Ovary (tissue), 10 donors: ENCODE measurements at places on chromosomes 7 and 10. TPM values are rescaled to one million over a fixed set of nuclear protein-coding genes. Genes with fewer than 3 reads are reported as not detected.

DNA sequence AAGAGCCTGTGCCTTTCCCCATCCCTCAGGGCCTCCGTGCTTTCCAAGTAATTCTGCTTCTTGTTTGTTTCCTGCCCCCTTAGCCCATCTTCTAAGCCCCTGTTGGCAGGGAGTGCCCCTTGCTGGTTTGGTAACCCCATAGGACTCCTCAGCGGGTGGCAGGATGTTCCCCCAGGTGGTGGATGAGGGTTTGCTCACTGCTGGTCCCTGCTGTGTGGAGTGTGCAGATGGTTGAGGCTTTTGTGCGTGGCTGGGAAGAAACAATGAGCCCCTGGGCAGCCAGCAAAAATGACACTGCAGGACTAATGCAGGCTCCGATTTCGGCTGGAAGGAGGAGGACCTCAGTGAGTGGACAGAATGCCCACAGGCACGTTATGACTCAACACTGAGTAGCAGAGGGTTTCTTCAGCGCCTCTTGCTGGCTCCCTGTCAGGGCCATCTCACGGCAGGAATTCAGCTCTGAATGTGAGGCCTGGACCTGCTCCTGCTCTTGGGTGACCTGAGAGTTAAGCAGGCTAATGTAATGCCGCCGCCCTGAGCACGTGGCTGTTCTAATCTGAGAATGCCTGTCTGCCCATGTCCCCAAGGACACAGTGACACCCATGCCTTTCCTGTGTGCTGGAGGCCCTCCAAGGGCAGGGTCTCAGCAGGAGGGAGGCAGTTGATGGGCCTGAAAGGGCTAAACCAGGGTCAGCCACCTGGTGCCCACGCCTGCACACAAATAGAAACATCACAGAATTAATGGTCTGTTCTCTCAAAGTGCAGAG is 16.6 kb downstream of the BAG3 start:
- H3K4me1 ChIP-seq = peaks cover 20% of the 10 kb centered on the region
- peak; percentile 67 for DNase-seq

DNA sequence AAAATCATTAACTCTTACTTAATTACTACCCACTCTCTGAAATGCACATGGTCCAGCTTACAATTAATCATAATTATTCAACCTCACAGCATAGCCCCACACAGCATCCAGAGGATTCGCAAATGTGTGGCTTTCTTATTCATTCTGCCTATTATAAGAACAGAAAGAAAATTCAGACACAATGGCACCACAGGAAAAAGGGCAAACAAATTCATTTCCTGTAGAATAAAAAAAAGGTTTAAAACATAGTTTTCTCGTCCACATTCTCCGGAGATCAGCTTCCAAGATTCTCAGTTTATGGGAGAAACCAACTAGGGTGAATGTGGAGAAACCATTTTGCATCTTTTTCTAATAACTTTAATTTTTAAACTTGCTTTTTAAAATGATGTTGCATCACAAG is 201.6 kb downstream of the PARD3 start:
- no peaks in the 10 kb centered on the region for H3K27me3 ChIP-seq
- peaks cover 1% of the 10 kb centered on the region for H3K4me1 ChIP-seq
- H3K36me3 ChIP-seq = no peaks in the 10 kb centered on the region
- DNase-seq = no peak
- H3K27ac ChIP-seq = no peak overlapping the region
- no peak overlapping the region for H3K4me3 ChIP-seq

GRCh38 chr10:91017198-91017597 is 96.3 kb upstream of the ANKRD1 start:
- no peak for DNase-seq
- no peak overlapping the region for H3K4me3 ChIP-seq
- H3K4me1 ChIP-seq = peaks cover 2% of the 10 kb centered on the region
- no peak overlapping the region for H3K27ac ChIP-seq

GRCh38 chr7:116100626-116101025 is 70.1 kb upstream of the TFEC start:
- H3K36me3 ChIP-seq = no peaks in the 10 kb centered on the region
- no peaks in the 10 kb centered on the region for H3K27me3 ChIP-seq
- H3K4me3 ChIP-seq = no peak overlapping the region
- DNase-seq = no peak

DNA sequence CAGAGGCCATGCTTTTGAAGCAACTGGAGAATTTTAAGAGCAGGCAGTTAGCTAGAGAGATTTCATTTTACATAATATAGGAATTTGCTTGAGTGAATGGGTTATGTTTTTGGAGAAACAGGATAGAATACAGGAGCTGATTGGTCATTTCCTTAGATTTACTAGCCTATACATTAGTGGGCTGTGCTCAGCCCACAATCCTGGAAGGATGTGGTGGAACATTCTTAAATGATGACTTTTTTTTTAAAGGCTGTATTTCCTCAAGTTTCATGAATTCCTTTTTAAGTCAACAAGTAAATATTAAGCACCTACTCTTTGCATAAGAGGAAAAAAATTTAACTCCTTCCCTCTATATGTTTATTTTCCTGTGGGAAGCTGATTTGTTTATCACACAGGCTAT is 314.4 kb upstream of the BMPER start:
- no peak overlapping the region for H3K27ac ChIP-seq
- peaks cover 1% of the 10 kb centered on the region for H3K4me1 ChIP-seq
- no peak for DNase-seq
- H3K36me3 ChIP-seq = no peaks in the 10 kb centered on the region

DNA sequence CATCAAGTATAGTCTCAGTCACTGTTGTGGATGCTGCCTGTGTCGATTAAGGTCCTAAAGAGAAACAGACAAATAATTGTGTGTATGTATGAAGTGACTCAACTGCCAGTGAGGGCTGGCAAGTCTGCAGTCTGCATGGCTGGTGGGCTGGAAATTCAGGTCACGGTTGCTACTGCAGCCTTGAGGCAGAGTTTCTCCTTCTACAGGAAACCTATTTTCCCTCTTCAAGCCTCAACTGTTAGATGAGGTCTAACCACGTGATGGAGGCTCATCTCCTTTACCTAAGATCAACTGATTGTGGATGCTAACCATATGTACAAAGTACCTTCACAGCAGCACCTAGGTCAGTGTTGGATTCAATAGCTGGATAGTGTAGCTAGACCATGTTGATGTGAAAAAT is 29.9 kb downstream of the MBL2 start:
- H3K27me3 ChIP-seq = no peaks in the 10 kb centered on the region
- no peak for DNase-seq
- no peak overlapping the region for H3K4me3 ChIP-seq

DNA sequence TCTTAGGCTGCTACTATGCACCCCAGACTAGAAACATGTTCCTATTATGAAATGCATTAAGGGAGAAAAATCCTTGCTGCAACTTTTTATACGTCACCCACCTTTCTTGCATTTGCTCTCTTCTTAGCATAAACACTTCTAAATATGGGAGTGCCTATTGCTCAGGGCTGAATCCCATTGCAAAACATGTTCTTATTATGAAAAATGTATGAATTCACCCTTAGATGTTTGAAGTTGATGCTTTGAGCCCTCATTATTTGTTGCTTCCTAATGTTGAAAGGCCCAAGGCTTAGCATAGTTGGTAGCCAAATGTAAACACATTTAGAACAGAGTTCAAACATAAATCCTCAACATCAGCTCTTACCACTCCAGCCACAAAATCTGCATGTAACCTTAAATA is 52.8 kb downstream of the BMPER start:
- no peaks in the 10 kb centered on the region for H3K4me1 ChIP-seq
- DNase-seq = no peak
- no peaks in the 10 kb centered on the region for H3K36me3 ChIP-seq
- no peaks in the 10 kb centered on the region for H3K27me3 ChIP-seq

- H3K27me3 ChIP-seq = no peaks in the 10 kb centered on the region
- H3K4me3 ChIP-seq = no peak overlapping the region
- DNase-seq = no peak
- no peak overlapping the region for H3K27ac ChIP-seq
- no peaks in the 10 kb centered on the region for H3K4me1 ChIP-seq
These were observed 62.9 kb upstream of the CAMK2B start for GRCh38 chr7:44388089-44388970.

DNA sequence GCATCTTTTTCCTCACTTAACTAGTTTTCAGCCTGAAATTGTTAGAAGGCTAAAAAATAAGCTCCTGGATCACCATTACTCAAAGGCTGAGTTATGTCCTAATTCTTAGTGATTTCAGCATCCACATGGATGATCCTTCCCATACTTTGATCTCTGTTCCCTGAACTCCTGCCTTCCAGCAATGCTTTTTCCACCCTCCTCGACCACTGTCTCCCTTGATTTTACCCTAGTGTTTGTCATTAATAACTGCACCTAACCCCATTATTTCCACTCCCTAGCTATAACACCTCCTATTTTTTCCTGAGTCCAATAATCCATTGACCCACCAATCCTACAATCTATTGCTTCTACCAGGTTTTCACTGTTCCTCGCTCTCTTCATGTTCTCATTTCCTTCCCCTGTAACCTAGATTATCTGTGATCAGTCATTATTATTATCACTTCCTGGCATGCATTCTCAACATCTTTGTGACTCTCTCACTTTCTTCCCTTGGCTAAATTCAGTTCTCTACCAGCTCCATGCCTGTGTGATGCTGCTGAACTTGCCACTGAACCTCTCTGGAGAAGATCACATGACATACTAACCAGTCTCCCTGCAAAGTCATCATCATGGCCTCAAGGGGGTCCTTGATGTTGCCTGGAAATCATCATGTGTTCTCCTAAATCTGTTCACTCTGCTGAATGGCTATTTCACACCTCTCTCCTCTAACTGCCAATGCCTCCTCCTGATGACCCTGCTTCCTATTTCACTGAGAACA is 6.5 kb upstream of the CALU start:
- no peaks in the 10 kb centered on the region for H3K27me3 ChIP-seq
- H3K4me1 ChIP-seq = no peaks in the 10 kb centered on the region
- H3K4me3 ChIP-seq = no peak overlapping the region
- H3K27ac ChIP-seq = no peak overlapping the region
- H3K36me3 ChIP-seq = no peaks in the 10 kb centered on the region

GRCh38 chr10:121942749-121943416 is 15.1 kb upstream of the ATE1 start:
- no peaks in the 10 kb centered on the region for H3K36me3 ChIP-seq
- peaks cover 3% of the 10 kb centered on the region for H3K27me3 ChIP-seq
- H3K4me1 ChIP-seq = no peaks in the 10 kb centered on the region

GRCh38 chr7:30912021-30912730 is 523 bp downstream of the AQP1 start:
- no peak for DNase-seq
- H3K36me3 ChIP-seq = no peaks in the 10 kb centered on the region
- H3K27me3 ChIP-seq = no peaks in the 10 kb centered on the region
- H3K27ac ChIP-seq = no peak overlapping the region

GRCh38 chr7:12581897-12582296 is 11.4 kb downstream of the SCIN start:
- no peak for DNase-seq
- H3K36me3 ChIP-seq = no peaks in the 10 kb centered on the region
- H3K27me3 ChIP-seq = no peaks in the 10 kb centered on the region
- no peak overlapping the region for H3K4me3 ChIP-seq

- peaks cover 18% of the 10 kb centered on the region for H3K27me3 ChIP-seq
- H3K4me3 ChIP-seq = peak within 1 kb of the TSS; percentile 20
- no peaks in the 10 kb centered on the region for H3K36me3 ChIP-seq
- no peak within 1 kb of the TSS for H3K27ac ChIP-seq
- DNase-seq = no peak
These were observed at the start of gene HMX3 for GRCh38 chr10:123135415-123136141. HMX3 (plus strand) TSS chr10:123135970; CDS start chr10:123136051, 81 bp downstream.

DNA sequence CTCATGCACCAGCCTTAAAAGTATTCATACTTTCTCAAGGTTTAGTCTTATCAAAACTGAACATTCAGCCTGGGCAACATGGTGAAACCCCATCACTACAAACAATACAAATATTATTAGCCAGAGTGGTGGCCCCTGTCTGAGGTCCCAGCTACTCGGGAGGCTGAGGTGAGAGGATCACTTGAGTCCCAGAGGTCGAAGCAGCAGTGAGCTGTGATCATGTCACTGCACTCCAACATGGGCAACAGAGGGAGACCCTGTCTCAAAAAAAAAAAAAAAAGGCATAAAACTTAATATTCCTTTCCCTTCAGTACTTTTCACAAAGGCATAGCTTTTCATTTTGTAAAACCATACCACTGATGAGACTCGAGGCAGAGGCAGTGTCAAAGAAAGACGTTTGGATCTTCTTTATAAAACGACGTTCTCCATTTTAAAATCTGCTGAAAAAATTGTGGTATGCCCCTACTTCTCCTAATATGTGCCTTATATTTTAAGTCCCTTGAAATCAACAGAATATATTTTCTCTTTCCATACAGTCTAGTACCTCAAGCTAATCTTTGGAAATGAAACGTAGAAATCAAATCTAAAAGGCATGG is 1.9 kb downstream of the NSUN6 start:
- H3K27ac ChIP-seq = no peak overlapping the region
- no peaks in the 10 kb centered on the region for H3K27me3 ChIP-seq
- DNase-seq = no peak
- H3K4me1 ChIP-seq = peaks cover 4% of the 10 kb centered on the region

- no peaks in the 10 kb centered on the region for H3K36me3 ChIP-seq
- no peak for DNase-seq
- H3K27me3 ChIP-seq = no peaks in the 10 kb centered on the region
- H3K4me3 ChIP-seq = no peak overlapping the region
- H3K27ac ChIP-seq = no peak overlapping the region
- H3K4me1 ChIP-seq = peaks cover 5% of the 10 kb centered on the region
These were observed 554.1 kb downstream of the TNS3 start for GRCh38 chr7:47027695-47028240.

DNA sequence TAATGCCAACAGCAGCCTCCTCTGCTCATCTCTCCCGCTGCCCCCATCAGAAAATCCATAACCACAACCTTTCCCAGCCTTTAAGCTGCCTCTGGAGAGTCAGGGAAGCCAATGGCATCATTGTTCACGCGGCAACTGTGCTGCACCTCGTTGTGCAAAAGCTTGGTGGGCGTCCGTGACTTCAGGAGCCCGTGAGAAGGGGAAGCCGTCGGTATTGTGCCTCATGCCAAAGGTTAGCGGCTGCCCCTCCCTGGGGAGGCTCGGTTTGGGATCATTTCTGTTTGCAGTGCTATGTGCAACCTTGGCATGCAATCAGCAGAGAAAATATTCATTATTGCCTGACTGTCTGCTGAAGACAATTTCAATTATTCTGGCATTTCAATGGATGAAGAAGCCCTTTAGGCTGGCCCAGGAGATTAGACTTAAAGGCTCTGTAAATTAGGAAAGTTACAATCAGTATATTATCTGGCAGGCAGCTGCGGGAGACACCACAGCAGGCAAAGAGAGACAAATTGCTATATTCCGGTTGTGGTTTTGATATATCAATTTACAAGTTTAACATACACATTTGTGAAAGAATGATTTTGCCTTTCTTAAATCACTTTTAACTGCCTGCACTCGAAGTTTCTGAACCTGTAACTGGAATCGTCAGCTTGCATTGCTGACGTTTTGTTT is 244.5 kb downstream of the GATA3 start:
- H3K27ac ChIP-seq = no peak overlapping the region
- DNase-seq = no peak
- no peak overlapping the region for H3K4me3 ChIP-seq
- H3K27me3 ChIP-seq = no peaks in the 10 kb centered on the region
- no peaks in the 10 kb centered on the region for H3K4me1 ChIP-seq

The CALHM2 gene
- 105 TPM for polyA plus RNA-seq

The TAS2R5 gene
- polyA plus RNA-seq = 1.5 TPM

The RBP3 gene
- not detected for polyA plus RNA-seq

The DGKI gene
- polyA plus RNA-seq = 0.30 TPM

The NUTM2E gene
- 0.30 TPM for polyA plus RNA-seq

The TMEM184A gene
- not detected for polyA plus RNA-seq

The MCM10 gene
- polyA plus RNA-seq = 0.28 TPM

The NFKB2 gene
- 20.5 TPM for polyA plus RNA-seq

The CDK13 gene
- 61.5 TPM for polyA plus RNA-seq

The IL2RA gene
- polyA plus RNA-seq = 0.07 TPM
